Activated CD8-positive, alpha-beta memory T cell treated with anti-CD3 and anti-CD28 coated beads for 1 hour (primary cell): ENCODE measurements at places on chromosomes 12 and 14.

GRCh38 chr12:54592316-54592715 is 3.9 kb upstream of the PPP1R1A start:
- no peak for DNase-seq

GRCh38 chr14:102249041-102249440 is 55.9 kb downstream of the MOK start:
- no peak for DNase-seq

GRCh38 chr12:851913-852312 is 97.6 kb downstream of the RAD52 start:
- no peak for DNase-seq

- DNase-seq, result no peak
Measured at GRCh38 chr14:71686677-71687076, 245.6 kb upstream of the RGS6 start.

GRCh38 chr12:56121204-56121870 is 3.3 kb downstream of the ZC3H10 start:
- no peak for DNase-seq

DNA sequence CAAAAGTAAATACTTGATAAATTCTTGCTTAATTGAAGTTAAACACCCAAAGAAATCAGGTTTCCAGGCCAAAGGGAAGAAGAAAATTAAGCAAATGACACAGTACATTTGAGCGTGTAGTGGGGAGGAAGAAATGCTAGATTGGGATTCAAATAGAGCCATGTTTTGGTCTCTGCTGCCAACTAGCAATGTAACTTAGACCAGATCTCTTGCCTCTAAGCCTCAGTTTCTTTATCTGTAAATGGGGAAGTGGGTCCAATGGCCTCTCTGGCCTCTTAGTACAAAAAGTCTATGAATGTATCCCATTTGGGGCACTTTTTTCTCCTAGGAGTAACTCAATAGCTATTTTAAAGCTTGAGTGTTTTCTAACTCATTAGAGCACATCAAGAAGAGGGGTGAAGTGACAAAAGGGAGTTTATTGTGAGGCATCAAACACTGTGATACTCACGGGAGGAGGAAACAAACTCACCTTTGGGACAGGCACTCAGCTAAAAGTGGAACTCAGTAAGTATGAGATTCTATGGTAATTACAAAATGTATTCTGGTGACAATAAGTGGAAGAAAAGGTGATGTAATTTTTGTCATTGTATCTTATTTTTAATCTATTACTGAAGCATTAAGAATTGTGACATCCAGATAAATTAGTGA is 55.8 kb downstream of the DAD1 start:
- no peak for DNase-seq

DNA sequence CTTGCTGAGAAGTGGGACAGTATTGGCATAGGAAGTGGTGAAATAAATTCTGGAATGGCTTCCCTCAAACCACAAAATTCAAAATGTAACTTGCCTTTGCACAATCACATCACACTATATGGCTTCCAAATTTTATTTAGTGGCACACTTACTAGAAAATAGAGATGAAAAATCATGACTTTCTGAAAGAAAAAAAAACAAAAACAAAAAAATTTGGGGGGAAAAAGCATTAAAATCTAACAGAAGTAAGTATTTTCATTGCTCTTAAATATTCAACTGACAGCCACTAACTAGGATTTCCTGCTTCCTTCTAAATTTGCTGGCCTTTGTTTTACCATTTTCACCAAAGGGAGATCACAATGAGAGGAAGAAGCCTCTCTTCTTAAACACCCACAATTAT is 23.0 kb downstream of the ATF7 start:
- DNase-seq, result no peak

- DNase-seq, result no peak
Measured at GRCh38 chr12:46430340-46430948, 57.9 kb upstream of the SLC38A2 start.

DNA sequence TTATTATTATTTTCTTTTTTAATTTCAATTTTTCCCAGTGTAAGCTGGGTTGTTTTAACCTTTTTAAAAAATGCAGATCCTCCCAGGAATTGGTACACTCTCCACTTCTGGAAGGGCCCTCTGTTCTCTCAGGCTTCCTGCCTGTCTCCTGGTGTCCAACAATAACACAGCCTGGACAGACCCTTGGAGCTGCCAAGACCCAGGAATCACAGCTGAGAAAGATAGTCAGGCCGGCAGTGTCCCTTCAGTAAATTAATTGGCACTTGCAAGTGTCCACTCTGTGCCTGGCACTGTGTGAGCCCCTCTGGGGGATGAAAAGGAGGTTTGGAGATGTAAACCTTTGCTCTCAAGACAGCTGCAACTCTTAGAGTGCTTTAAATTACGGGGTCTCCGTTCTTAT is 113.3 kb downstream of the SMOC1 start:
- DNase-seq, result no peak

DNA sequence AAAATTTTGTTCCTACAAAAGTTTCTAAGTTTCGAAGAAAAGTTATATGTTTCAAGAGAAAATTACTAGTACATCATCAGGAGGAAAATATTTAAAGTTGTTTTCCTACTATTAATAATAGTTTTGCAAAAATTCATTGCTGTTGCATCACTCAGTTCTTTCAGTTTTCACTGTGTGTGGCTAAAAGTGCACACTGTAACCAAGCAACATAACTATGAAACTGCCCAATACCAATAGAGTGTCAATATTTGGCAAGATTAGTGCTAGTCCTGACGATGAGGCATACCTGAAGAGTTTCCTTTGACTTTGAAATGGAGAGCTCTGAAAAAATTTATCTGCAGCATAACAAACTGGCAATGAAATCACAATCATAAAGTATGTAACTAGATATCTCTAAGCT is 194.3 kb downstream of the CPNE8 start:
- DNase-seq, result no peak

- DNase-seq, result no peak
Measured at GRCh38 chr12:46217541-46218321, 51.1 kb downstream of the SLC38A1 start.

DNA sequence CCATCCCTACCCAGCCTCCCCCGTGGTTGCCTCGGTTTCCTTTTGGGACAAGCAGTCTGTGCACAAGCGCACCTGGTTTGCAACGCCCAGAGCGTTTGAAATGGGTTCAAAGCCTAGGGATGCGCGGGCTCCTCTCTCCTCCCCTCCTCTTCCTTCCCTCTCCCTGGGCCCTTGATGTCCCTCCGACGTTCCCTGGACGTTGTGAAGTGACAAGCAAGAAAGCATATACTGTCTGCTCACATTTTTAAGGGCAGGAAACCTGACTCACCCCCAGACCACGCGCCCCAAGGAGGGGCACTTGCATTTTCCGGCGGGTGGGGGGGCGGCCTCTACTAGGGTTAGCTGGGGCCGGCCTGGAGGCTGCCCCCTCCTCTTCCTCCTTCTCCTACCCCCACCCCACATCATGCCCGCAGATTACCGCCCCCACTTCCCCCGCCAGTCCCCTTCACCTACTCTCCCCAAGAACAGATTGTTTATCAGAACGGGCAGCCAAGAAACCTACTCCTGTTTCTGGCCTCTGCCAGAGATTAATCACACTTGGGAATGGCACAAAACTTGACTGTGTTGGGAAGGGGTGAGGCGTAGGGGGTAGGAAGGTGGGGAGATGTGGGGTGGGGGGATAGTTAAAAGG is 9.5 kb upstream of the IRF2BPL start:
- DNase-seq, result peak; percentile 51

DNA sequence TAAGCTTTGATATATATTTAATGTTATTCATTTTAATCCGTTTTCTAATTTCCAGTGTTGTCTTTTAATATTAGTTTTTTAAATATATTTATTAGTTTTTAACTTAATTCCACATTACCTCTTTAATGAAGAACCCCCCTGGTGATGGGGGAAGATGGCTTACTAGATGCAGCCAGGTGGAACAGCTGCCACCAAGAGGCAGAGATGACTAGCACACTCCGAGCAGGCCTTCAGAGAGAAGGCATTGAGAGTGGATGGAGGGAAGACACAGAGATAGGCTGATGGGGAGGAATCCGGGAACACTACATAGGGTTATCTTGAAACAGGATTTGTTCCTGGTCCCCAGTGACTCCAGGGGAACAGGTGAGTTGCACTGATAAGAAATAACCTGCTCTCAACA is 771.6 kb downstream of the LRFN5 start:
- DNase-seq, result no peak

DNA sequence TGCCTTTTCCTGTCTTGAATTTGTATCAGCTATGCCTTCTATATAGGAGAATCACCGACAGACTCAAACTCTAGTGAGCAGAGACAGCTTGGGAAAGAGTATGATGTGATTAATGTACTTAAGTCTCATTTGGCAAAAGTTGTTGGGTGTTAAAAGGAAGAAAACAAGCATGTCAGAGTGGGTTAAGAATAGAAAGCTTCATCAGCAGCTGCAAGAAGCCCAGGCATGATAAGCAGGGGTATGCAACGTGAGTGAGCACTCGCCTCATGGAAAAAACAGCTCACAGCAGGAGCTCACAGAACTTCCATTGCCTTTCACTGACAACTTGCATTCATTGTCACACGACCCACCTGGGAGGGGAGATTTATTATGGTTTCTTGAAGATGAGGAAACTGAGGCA is 35.9 kb upstream of the WNK1 start:
- no peak for DNase-seq

DNA sequence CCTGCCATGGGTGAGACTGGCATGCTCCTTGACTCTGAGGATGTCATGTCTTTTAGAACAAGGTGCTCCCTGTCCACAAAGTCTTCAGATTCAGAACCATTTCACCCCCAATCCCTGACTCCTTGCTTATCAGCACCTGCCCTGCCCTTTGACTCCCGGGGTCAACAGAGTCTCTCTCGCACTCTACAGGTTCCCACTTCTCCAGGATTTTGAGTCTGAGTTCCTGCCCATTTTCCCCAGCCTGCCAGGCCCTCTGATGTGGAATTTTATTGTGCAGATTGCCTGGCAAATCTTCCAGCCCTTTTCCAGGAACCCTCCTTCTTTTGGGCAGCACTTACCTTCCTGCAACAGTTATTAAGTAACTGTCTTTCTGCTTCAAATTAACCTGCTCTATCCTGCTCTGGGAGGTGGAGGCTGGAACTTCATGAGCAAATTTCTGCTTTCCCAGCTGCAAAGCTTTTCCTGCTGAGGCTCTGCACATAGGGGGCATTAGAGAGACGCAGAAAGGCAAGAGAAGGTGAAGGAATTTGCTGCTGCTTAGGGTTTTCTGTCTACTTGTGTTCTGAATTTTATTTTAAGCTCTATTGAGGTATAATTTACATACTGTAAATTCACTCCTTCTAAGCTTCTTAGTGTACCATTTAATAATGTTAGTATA is 259.1 kb downstream of the PCNX1 start:
- DNase-seq, result no peak

- no peak for DNase-seq
Measured at GRCh38 chr12:131577766-131578165, 133.1 kb upstream of the SFSWAP start.

- no peak for DNase-seq
Measured at GRCh38 chr14:37143475-37143874, 28.9 kb downstream of the SLC25A21 start.

DNA sequence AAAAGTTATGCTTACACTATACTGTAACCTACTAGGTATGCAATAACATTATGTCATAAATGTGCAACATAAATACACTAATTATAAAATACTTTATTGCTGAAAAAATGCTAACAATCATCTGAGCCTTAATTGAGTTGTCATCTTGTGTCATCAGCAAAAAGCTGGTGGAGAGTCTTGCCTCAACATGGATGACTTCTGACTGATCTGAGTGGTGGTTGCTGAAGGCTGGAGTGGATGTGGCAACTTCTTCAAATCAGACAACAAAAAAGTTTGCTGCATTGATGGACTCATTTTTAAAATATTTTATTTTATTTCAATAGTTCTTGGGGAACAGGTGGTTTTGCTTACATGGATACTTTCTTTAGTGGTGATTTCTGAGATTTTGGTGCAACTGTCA is 93.9 kb upstream of the AMN1 start:
- DNase-seq, result no peak

DNA sequence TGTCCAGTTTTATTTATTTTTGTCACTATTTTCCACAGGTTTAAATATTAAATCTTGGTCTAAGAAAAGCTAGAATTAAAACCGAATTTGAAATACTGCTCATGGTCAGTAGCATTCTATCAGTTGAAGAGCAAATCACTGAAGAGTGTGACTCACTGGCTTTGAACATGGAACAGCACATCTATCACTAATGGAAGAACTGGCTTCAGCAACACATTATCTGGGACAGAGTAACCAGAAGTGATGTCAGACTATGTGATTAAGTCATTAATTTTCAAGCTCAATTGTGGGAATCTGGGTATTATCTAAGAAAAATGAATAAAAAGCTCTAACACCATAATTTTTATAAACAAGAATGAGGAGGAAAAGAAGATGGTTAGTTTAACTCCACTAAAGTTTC is 527.5 kb downstream of the TMTC2 start:
- no peak for DNase-seq
